ENCODE measurements at places on chromosomes 3 and 15.

DNA sequence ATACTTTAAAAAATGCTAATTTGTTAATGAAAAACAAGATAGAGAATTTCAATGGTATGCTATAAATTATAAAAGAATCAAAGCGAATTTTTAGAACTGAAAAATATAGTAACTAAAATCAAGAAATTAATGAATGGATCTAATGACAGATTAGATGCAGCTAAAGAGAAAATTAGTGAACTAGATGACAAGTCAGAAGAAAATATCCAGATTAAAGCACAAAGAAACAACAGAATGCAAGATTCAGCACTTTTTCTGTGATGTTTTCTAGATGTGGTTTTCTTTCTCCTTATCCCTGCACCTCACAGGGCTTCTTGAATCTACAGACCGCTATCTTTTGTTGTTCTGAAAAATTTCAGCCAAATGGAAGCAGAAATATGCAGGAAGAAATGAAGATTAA lies 54.4 kb downstream of the INO80 start:
- no peak for DNase-seq

DNA sequence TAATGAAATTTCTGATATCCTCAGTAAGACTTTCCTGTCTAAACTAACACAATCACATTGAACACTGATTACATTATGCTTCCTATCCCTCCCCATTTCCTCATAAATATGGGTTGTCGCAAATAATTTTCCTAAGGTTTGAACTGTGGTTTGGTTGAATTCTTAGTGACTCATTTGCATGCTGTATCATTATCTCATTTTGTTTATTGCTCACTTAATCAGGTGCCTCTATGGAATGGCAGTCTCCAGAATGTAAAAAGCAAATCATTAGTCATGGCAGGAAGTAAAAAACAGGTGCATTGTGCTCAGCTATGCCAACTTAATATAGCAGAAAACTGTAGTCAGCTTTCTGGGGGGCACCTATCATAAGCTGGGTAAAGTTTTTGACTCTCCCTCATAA lies 216.0 kb upstream of the ZBTB20 start:
- DNase-seq = no peak

DNA sequence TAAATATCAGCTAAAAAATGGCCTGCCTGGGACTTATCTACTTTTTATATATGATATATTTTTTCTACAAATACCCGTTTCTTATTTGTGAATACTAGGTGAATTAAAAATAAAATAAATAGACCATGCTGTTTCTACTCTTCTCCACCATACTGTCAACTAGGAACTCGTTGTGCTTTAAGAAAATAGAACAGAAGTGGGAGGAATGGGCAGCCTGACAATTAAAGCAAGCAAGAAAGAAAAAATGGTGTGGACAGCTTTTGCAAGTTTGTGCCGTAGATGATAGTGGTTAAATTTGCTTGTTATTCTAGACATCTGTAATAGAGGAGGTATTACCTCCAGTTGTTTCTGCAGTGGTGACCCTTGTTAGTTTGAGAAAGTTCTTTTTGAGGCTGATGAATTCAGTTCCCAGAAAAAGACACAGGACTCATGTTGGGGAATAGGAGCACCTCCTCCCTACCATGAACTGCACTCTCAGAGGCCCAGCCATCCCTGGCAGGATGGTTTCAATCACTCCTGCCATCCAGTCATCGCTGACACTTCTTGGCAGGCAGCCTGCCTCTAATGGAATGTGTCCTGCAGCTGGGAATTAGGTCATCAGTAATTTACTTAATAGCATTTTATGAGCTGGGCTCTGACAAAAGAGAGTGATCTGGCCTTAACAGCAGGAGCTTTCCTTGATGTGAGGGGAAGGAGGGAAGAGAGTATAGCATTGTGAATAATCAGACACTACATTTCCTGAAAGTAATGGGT lies 105.0 kb upstream of the GAP43 start:
- DNase-seq = no peak

- DNase-seq = peak; percentile 49
Measured at GRCh38 chr15:23035964-23036566, 3.3 kb downstream of the TUBGCP5 start.

DNA sequence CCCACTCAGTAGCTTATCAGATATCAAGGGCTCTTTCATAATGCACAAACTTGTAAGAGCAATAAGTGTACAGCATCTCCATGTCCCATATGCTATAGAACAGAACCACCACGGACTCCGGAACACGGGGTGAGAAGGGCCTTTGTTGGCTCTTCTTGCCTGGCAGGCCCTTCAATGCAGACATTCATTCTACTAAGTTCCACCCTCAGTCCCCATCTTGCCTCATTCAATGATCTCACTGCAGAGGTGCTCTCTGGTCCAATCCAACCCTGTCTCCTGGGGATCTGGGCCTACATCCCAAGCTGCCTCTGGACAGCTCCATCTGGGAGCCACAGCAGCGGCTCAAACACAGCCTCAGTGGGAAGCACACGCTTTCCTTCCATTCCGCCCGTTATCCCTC lies 16.8 kb downstream of the HACD2 start:
- no peak for DNase-seq

DNA sequence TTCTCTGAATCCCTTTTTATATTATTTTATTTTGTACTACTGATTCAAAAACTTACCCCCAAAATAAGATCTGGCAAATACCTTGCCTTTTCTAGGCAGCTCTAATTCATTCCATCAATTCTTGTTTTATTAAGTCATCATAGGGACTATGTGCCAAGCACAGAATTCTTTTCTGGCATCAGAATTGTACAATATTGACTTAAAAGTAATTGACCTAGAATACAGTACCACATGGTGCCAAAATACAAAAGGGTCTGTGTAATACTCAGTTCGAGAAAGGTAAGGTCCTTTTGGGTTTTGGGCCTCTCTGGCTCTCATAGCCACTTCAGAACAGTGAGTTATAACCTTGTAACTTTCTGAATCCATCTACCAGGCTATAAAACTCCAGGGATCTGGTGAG lies 46.2 kb downstream of the KBTBD8 start:
- DNase-seq = no peak

- DNase-seq = no peak
Measured at GRCh38 chr15:48592221-48592731, 53.2 kb downstream of the FBN1 start.

DNA sequence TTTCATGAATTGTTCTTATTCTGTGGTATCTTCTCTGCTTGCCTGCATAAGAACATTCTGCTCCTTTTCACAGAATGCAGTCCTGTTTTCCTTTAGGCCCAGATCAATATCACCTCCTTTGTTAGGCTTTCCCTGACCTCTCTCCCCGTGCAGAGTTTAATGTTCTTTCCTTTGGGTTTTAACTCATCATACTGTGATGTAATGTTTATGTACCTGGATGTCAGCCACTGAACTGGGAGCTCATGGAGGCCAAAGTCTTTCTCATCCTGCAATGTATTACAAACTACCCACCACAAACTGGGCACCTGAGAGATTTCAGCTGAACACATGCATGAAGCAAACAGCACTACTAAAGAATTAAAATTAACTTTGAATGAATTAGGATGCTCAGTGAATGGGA lies 192.8 kb upstream of the RORA start:
- no peak for DNase-seq

GRCh38 chr3:29072611-29073010 lies 208.3 kb upstream of the RBMS3 start:
- DNase-seq = no peak

- no peak for DNase-seq
Measured at GRCh38 chr3:176977331-176977730, 220.0 kb downstream of the TBL1XR1 start.

All from activated CD8-positive, alpha-beta memory T cell treated with anti-CD3 and anti-CD28 coated beads, Interleukin-2, amount 50 U/mL, for 4 hours (primary cell).